ENCODE measurements at places on chromosomes 13 and 19.

DNA sequence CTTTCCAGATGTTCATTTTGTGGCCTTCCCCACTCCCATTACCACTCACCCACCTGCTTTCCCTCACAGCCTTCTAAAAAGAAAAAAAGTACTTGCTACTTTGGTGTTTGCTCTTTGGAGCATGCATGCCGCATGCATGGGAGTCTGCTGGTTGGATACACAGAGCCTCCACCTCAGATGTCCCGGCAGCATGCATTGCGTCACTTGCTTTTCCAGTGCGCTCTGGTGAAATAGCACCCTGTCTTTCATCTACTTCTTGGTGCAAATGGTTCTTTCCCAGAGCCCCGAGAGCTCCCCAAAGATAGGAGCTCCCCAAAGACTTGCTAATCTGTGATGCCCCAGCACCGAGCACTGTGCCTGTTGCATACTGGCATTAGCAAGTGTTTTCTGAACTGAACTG, 333.2 kb upstream of the ZNF507 start:
- no peak for DNase-seq

DNA sequence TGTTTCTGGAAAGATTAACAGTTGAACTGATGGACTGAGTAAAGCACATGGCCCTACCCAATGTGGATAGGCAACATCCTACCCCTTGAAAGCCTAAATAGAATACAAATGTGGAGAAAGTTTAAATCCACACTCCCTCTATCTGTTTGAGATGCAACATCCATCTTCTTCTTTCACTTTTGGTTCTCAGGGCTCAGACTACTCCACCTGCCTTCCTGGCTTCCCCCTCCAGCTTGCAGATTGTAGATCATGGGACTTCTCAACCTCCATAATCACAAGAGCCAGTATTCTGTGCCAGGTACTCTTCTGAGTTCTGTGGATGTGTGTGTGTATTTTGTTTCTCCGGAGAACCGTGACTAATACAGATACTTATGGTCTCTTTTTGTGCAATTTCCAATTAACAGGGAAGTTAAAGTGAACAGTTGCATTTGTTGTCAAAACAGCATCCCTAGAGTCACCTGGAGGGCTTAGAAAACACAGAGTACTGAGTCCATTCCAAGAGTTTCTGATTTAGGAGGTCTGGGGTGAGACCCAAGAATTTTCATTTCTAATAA, 590.3 kb upstream of the MIR17HG start:
- DNase-seq: no peak

DNA sequence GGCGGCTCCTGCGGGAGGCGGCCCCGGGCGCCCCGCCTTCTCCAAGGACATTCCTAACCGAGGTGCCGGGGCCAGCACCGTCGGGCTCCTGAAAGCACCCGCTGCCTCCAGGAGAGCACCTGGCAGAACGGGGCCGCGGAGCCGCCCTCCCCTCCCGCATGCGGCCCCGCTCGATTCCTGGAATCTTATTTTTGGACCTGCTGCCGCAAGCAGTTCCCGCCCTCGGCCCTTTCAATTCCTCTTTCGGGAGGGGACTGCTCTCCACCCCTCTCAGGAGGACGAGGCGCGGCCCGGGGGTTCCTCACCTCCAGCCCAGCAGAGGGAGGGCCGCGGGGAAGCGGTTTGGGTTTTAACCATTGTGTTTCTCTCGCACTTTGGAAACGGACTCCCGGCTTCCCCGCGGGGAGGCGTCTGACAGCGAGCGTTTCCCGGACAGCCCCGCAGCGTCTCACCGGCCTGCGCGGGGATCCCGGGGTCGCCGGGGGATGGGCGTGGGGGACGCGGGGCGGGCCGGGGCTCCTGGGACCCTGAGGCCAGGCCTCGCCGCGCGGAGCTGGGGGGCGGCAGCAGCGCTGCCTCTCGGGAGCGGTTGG, 849 bp downstream of the GAS6 start:
- DNase-seq: peak; percentile 72

DNA sequence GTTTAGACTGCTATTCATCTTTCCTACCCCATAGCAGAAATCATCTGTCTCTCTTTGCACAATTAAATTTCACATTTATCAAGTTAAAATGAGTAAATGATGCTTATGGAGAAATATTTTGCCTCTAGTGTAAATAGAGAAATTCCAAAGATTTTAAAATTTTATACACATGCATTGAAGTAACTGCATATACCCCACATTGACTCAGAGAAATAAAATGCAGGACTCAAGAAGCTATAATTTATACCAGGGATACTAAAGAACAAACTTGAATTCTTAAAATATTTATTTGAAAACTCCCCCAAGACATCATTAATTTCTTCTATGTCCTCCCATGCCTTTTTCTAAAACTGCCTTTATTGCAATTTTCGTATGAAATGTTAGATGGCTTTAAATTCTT, 165.8 kb downstream of the DIAPH3 start:
- no peak for DNase-seq

DNA sequence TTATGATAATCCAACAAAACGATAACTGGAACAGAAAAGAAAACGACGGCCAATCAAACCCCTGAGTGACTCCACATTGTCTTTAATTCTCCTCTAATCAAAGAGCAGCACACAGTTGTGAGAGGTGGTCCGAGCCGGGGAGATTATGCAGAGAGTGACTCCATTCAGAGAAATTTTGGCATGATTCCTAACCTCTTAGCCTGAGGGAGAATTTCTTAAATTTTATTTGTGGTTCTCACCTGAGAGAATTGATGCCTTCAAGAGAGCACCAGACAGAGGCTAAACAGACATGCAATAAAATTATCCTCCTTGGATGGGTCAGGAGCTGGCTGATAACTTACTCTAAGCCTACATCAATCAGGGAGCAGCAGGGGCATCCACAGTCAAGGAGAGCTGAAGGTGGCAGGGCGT, 310.0 kb upstream of the KLF12 start:
- DNase-seq: no peak

GRCh38 chr13:96421314-96421713, 331.4 kb downstream of the HS6ST3 start:
- no peak for DNase-seq

- DNase-seq: no peak
Observed at GRCh38 chr19:53161123-53161522, 2.3 kb upstream of the ZNF347 start.

- DNase-seq: no peak
Observed at GRCh38 chr19:44984005-44984404, 17.3 kb upstream of the RELB start.

DNA sequence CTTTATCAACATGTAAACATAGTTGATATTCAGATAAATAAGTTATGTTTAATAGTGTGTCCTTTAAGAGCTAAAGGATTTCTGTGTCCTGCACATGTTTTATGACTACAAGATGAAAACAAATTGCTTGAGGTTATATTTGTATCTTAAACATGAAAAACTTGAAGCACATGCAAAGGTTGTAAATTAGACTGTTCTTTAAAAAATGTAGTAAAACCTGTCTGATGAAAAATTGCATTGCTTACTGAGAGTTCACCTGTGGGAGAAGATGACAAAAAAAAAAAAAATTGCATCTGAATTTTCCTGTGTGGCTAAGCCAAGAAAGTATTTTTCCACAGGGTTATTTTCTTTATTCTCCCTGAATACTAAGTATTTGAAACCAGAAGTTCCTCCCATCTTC, 25.7 kb upstream of the LMO7 start:
- no peak for DNase-seq

- no peak for DNase-seq
Observed at GRCh38 chr19:45475537-45476291, 7.9 kb downstream of the FOSB start.

- no peak for DNase-seq
Observed at GRCh38 chr19:435056-435706, 25.7 kb downstream of the SHC2 start.
